Endothelial cell of umbilical vein (primary cell): ENCODE measurements at places on chromosomes 1 and 21. TPM values are rescaled to one million over a fixed set of nuclear protein-coding genes. Genes with fewer than 3 reads are reported as not detected.

TRNP1 gene
- total RNA-seq: 5.9 and 10.3 TPM in 2 replicates

ZBED6 gene
- total RNA-seq: 36.7 and 38.9 TPM in 2 replicates

PROX1 gene
- 3.3 and 4.0 TPM in 2 replicates for total RNA-seq

TMEM82 gene
- total RNA-seq: not detected in 2 replicates

OR2M3 gene
- not detected in 2 replicates for total RNA-seq

MRPS21 gene
- total RNA-seq: 73.0 and 76.7 TPM in 2 replicates

SHE gene
- 43.4 and 52.7 TPM in 2 replicates for total RNA-seq

SYPL2 gene
- total RNA-seq: not detected in 2 replicates

OR14K1 gene
- total RNA-seq: not detected in 2 replicates

CYP4A22 gene
- not detected in 2 replicates for total RNA-seq

SLC6A9 gene
- total RNA-seq: 1.3 and 1.5 TPM in 2 replicates

SERINC2 gene
- 19.4 and 21.4 TPM in 2 replicates for total RNA-seq

PHLDA3 gene
- 29.5 and 35.6 TPM in 2 replicates for total RNA-seq

TCHHL1 gene
- not detected in 2 replicates for total RNA-seq

HSPB7 gene
- not detected in 2 replicates for total RNA-seq

BARHL2 gene
- total RNA-seq: not detected in 2 replicates

JAM2 gene
- 0.20 and 1.1 TPM in 2 replicates for total RNA-seq

MANEAL gene
- 0.66 and 0.92 TPM in 2 replicates for total RNA-seq

SH3BP5L gene
- 24.7 and 26.5 TPM in 2 replicates for total RNA-seq

XCL2 gene
- total RNA-seq: not detected in 2 replicates

PTPN14 gene
- total RNA-seq: 88.9 and 93.0 TPM in 2 replicates

OR2W3 gene
- not detected in 2 replicates for total RNA-seq

RCAN1 gene
- 15.9 and 16.5 TPM in 2 replicates for total RNA-seq

MEX3A gene
- 23.6 and 26.6 TPM in 2 replicates for total RNA-seq

OR10Z1 gene
- total RNA-seq: not detected in 2 replicates

BSND gene
- not detected in 2 replicates for total RNA-seq

NCF2 gene
- total RNA-seq: not detected in 2 replicates

VANGL2 gene
- not detected in 2 replicates for total RNA-seq

MAP1LC3C gene
- total RNA-seq: not detected in 2 replicates

OR2L8 gene
- total RNA-seq: not detected in 2 replicates

ANKRD65 gene
- 0.32 and 0.38 TPM in 2 replicates for total RNA-seq

TNFRSF4 gene
- 0.62 and 1.5 TPM in 2 replicates for total RNA-seq

ABCG1 gene
- total RNA-seq: 19.6 and 21.2 TPM in 2 replicates

FCN3 gene
- total RNA-seq: not detected in 2 replicates

HNRNPU gene
- total RNA-seq: 398 and 417 TPM in 2 replicates

CSMD2 gene
- not detected in 2 replicates for total RNA-seq

PCSK9 gene
- 0.23 and 0.35 TPM in 2 replicates for total RNA-seq

SLC6A17 gene
- total RNA-seq: 0.05 TPM in 1 of 2 replicates, not detected in the other

CLDN14 gene
- 0.62 and 1.0 TPM in 2 replicates for total RNA-seq

ALPL gene
- 0.30 and 0.38 TPM in 2 replicates for total RNA-seq

SPRR1B gene
- not detected in 2 replicates for total RNA-seq

GUCA2B gene
- total RNA-seq: not detected in 2 replicates

BTBD8 gene
- total RNA-seq: 1.5 and 1.7 TPM in 2 replicates

NMNAT2 gene
- total RNA-seq: 0.16 and 0.38 TPM in 2 replicates

ARHGEF11 gene
- 27.2 and 28.0 TPM in 2 replicates for total RNA-seq

OR2L3 gene
- total RNA-seq: not detected in 2 replicates

OR2G6 gene
- not detected in 2 replicates for total RNA-seq

AMY1C gene
- not detected in 2 replicates for total RNA-seq

ROR1 gene
- total RNA-seq: 3.5 and 10.9 TPM in 2 replicates

SLX9 gene
- total RNA-seq: 46.4 and 50.6 TPM in 2 replicates

CCDC181 gene
- total RNA-seq: 0.18 and 0.78 TPM in 2 replicates

SELENBP1 gene
- total RNA-seq: 12.4 and 18.0 TPM in 2 replicates

BCAR3 gene
- total RNA-seq: 31.2 and 32.9 TPM in 2 replicates

PPFIA4 gene
- 0.16 and 0.22 TPM in 2 replicates for total RNA-seq

WDR64 gene
- total RNA-seq: not detected in 2 replicates

FAM89A gene
- 13.6 and 24.0 TPM in 2 replicates for total RNA-seq

OR2T29 gene
- total RNA-seq: not detected in 2 replicates

CLCNKA gene
- not detected in 2 replicates for total RNA-seq

CR1L gene
- not detected in 2 replicates for total RNA-seq
